ENCODE measurements at places on chromosomes 16 and 17. TPM values are rescaled to one million over a fixed set of nuclear protein-coding genes. Genes with fewer than 3 reads are reported as not detected.

Gene CLEC10A
- total RNA-seq, result not detected

DNA sequence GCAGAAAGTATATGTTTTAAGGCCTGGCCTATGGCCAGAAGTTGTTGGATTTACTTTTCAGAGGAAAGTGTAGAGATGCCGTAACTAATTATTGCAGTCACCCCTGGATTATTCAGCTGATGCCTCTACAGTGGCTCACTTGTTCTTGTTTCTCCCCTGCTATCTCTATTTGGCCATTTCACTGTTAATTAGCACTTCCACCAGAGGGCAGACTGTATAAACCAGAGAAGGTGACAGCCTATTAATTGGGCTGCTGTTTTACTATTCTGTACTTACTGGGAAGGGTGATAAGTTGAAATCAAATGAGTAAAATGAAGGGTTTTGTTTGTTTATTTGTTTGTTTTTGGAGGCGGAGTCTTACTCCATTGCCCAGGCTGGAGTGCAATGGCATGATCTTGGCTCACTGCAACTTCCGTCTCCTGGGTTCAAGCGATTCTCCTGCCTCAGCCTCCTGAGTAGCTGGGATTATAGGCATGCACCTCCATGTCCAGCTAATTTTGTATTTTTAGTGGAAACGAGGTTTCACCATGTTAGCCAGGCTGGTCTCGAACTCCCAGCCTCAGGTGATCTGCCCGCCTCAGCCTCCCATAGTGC, 66.0 kb downstream of the CDK12 start:
- DNase-seq, result no peak

GRCh38 chr17:15398736-15399331, 57.4 kb upstream of the TEKT3 start:
- no peak for DNase-seq

DNA sequence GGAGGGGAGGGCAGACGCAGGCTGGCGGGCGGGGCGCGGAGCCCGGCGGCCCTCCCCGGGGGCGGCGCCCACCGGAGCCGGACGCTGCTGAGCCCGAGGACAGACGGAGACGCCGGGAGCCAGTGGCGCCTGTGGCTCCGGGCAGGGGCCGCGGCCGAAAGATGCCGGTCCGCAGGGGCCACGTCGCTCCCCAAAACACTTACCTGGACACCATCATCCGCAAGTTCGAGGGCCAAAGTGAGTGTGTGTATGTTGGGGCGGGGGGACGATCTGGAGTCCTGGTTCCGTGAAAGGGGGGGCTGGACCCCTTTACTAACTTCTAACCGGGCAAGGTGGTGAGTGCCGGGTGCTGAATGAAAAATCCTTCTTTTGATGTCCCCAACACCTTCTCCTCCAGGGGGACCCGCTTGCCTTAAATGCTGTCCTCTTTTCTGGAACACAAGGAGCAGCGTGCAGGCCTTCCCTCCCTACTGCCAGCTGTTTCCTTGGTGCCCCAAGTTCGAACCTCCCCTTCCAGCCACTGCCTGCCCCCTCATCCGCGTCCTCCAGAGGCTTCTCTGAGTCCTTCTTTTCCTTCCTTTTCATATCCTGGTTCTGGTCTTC, at the start of gene KCNH6:
KCNH6 (plus strand) TSS at position 106 of the 603 bp plus-strand sequence; CDS start at position 162, 56 bp downstream.
- no peak for DNase-seq

Gene NAE1
- total RNA-seq, result 47.8 TPM

DNA sequence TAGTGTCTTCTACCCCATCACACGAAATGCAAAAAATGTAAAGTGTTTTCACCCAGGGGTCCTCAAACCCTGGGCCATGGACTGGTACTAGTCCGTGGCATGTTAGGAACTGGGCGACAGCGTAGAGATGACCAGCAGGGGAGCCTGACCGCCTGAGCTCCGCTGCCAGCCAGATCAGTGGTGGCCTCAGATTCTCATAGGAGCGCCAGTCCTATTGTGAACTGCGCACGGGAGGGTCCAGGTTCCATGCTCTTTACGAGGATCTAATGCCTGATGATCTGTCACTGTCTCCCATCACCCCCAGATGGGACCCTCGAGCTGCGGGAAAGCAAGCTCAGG, 4.5 kb downstream of the SCARF1 start:
- DNase-seq, result no peak

- DNase-seq, result no peak
Observed at GRCh38 chr16:84373907-84374489, 5.7 kb downstream of the ATP2C2 start.

Gene FOXN1
- total RNA-seq, result not detected

GRCh38 chr16:12998361-12999085, 97.1 kb downstream of the SHISA9 start:
- DNase-seq, result no peak

Data from chondrocyte (in vitro differentiated cells).